ENCODE measurements at places on chromosomes 6 and 20. TPM values are rescaled to one million over a fixed set of nuclear protein-coding genes. Genes with fewer than 3 reads are reported as not detected.

The ARMH2 gene
- 8.4 TPM for total RNA-seq

The MOG gene
- not detected for total RNA-seq

The SMOC2 gene
- not detected for total RNA-seq

The IL17F gene
- not detected for total RNA-seq

The KLHDC3 gene
- total RNA-seq: 44.0 TPM

The BPI gene
- 2.4 TPM for total RNA-seq

The ARG1 gene
- total RNA-seq: not detected

The CST2 gene
- total RNA-seq: not detected

The C4B gene
- total RNA-seq: 4.1 TPM

The B3GAT2 gene
- not detected for total RNA-seq

The SPATA25 gene
- total RNA-seq: 1.0 TPM

The MDFI gene
- total RNA-seq: not detected

The ISM1 gene
- total RNA-seq: 2.7 TPM

The PCK1 gene
- total RNA-seq: not detected

The SEMG1 gene
- total RNA-seq: not detected

The CRISP2 gene
- total RNA-seq: not detected

Data from naive thymus-derived CD4-positive, alpha-beta T cell (primary cell).